ENCODE measurements at places on chromosomes 7 and 10. TPM values are rescaled to one million over a fixed set of nuclear protein-coding genes. Genes with fewer than 3 reads are reported as not detected.

The TMEM72 gene
- 1.5 TPM for total RNA-seq

The NACAD gene
- total RNA-seq, result not detected

The PILRA gene
- 0.41 TPM for total RNA-seq

The FZD1 gene
- 5.2 TPM for total RNA-seq

The ELAPOR2 gene
- total RNA-seq, result 0.98 TPM

The CALHM2 gene
- 2.9 TPM for total RNA-seq

The SPDYE16 gene
- total RNA-seq, result not detected

The UFSP1 gene
- total RNA-seq, result 11.8 TPM

The CFAP70 gene
- total RNA-seq, result 0.78 TPM

The C10orf90 gene
- total RNA-seq, result not detected

The ZNF365 gene
- total RNA-seq, result 10.1 TPM

The EPO gene
- total RNA-seq, result not detected

The PLXDC2 gene
- total RNA-seq, result 4.7 TPM

The ABCB1 gene
- total RNA-seq, result 9.0 TPM

The ACTL6B gene
- total RNA-seq, result not detected

The SLC13A1 gene
- not detected for total RNA-seq

The NUP205 gene
- 27.3 TPM for total RNA-seq

The LIPJ gene
- not detected for total RNA-seq

The GATA3 gene
- total RNA-seq, result 1.7 TPM

The PON1 gene
- total RNA-seq, result not detected

The SEPHS1 gene
- total RNA-seq, result 121 TPM

The ADARB2 gene
- total RNA-seq, result 0.14 TPM

The JAZF1 gene
- 4.0 TPM for total RNA-seq

The PPP1R17 gene
- total RNA-seq, result not detected

The INHBA gene
- 14.4 TPM for total RNA-seq

The WASHC2C gene
- total RNA-seq, result 19.6 TPM

The ZMIZ1 gene
- total RNA-seq, result 24.1 TPM

The ACSM6 gene
- not detected for total RNA-seq

The CDHR1 gene
- total RNA-seq, result not detected

The IQUB gene
- 0.10 TPM for total RNA-seq

The SIRT1 gene
- total RNA-seq, result 6.6 TPM

The NSUN6 gene
- 1.0 TPM for total RNA-seq

The GHRHR gene
- not detected for total RNA-seq

The NUDT13 gene
- 4.7 TPM for total RNA-seq

The SPDYE6 gene
- not detected for total RNA-seq

The RASSF4 gene
- total RNA-seq, result 2.9 TPM

The NAMPT gene
- total RNA-seq, result 88.3 TPM

The GTF2IRD1 gene
- 25.1 TPM for total RNA-seq

The NDUFB8 gene
- 132 TPM for total RNA-seq

The PRF1 gene
- total RNA-seq, result not detected

The CHAT gene
- not detected for total RNA-seq

The CALHM3 gene
- not detected for total RNA-seq

The DPYSL4 gene
- not detected for total RNA-seq

The FAM13C gene
- total RNA-seq, result not detected

The FGFR2 gene
- 7.4 TPM for total RNA-seq

The NRP1 gene
- 18.1 TPM for total RNA-seq

The GPR37 gene
- total RNA-seq, result not detected

All from Caki2 (cell line).